AG09319 (cell line): ENCODE measurements at places on chromosomes 6 and 20.

- DNase-seq, result no peak
Observed at GRCh38 chr20:35510951-35511735, 18.3 kb downstream of the C20orf173 start.

- no peak for DNase-seq
Observed at GRCh38 chr6:156402227-156402626, 375.0 kb upstream of the ARID1B start.

- DNase-seq, result no peak
Observed at GRCh38 chr6:5936140-5936539, 70.6 kb downstream of the NRN1 start.

DNA sequence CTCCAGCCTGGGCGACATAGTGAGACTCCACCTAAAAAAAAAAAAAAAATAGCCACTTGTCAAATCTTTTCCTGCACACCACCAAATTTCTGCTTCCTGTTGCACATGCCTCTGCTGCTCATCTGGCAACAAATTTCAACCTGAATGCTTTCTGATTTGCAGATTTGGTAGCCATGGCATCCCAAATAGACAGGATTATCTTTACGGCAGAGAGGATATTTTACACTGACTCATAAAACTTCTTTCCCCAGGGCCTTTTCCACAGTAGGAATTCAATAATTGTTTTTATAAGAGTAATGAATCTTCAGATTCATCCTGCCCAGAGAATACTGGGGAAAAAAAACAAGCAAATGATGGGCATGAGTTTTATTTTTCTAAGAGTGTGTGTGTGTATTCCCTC is 264.6 kb downstream of the FRK start:
- DNase-seq, result no peak

DNA sequence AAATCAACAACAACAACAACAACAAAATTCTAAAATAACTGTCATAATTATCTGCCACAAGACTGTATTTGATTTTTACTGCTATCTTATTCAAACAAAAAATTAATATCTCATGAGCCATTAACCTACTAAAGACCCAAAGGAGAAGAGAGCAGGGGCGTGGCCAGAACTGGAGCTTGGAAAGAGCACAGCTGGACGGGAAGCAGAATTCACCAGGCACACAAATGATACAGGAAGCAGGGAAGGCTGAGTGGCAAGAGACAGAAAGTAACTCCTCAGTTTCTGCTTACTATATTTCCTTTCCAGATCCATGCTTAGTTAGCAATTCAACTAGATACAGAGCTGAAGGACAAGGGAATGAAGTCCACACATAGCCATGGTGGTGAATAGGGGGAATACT is 54.4 kb downstream of the FKBP5 start:
- DNase-seq, result no peak

GRCh38 chr20:39800548-39800947 is 838.4 kb downstream of the DHX35 start:
- DNase-seq, result peak; percentile 30

- no peak for DNase-seq
Observed at GRCh38 chr6:41976794-41977484, 35.3 kb upstream of the CCND3 start.

DNA sequence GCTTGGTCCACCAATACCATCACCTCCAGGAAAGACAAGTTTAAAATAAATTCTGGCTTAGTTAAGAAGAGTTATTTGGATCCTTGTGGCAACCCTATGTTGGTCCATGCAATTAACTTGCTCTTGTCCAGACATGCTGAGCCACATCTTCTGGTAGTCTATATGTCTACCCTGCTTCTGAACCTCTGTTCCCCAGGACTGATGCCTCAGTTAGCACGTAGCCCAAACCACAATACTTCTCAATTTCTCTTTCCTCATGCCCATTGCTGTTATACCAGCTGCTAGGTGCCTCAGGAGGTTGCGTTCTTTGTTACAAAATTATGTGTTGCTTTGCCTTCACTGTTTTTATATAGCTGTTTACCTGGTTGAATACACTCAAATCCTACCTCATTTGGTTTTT is 116.4 kb upstream of the KCNQ5 start:
- no peak for DNase-seq

DNA sequence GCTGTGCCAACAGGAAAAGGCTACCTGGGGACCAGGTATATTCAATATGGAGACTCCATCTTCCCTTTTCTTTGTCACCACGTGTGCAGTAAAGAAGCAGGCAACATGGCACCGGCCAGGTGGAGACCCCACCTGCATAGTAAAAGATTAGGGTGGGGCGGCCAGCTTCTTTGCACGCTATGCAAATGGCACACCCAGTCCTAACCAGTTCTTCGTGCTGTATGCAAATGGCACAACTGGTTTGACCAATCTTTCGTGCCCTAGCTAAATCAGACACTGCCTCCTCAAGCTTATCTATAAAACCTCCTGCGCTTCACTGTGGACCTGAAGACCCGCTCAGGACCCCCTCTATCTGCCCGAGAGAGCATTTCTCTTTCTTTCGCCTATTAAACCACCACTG is 88.8 kb upstream of the EZR start:
- DNase-seq, result no peak

DNA sequence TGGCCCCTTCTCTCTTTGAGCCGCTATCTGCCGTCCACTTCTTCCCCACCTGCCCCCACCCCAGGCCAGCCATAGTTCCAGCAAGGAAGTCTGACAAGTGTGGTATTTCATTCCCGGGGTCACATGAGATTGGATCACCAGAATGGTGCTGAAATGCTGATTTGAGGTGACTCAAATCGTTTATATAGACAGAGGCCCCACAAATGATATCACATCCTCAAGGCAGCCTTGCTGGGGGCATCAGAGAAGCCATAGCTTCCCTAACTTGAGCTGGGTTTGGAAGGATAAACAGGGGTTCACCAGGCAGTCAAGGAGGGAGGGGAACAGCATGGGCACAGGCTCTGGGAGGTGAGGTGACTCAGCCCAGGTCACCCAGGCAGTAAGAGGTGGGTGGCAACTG is 9.9 kb downstream of the SDCBP2 start:
- DNase-seq, result no peak
